ENCODE measurements at places on chromosomes 2 and 18. TPM values are rescaled to one million over a fixed set of nuclear protein-coding genes. Genes with fewer than 3 reads are reported as not detected.

Gene AGAP1
- polyA plus RNA-seq: 9.6 TPM

Gene SCN7A
- polyA plus RNA-seq: 0.34 TPM

Gene MAP2
- 87.1 TPM for polyA plus RNA-seq

Gene CPLX4
- polyA plus RNA-seq: 1.4 TPM

Gene MOGAT1
- not detected for polyA plus RNA-seq

Gene PAIP2B
- polyA plus RNA-seq: 1.2 TPM

Gene RTKN
- polyA plus RNA-seq: not detected

Gene TXNDC2
- polyA plus RNA-seq: not detected

Gene TUBB8B
- polyA plus RNA-seq: not detected

Gene CTIF
- polyA plus RNA-seq: 6.5 TPM

Gene FAP
- 3.9 TPM for polyA plus RNA-seq

Gene MPP4
- polyA plus RNA-seq: 1.4 TPM

Gene LYG2
- polyA plus RNA-seq: 0.39 TPM

Data from Purkinje cell (primary cell).